ENCODE measurements at places on chromosomes 12 and 14.

GRCh38 chr12:110141389-110141788 is 17.2 kb downstream of the IFT81 start:
- no peak for DNase-seq

GRCh38 chr12:93589081-93589480 is 16.6 kb downstream of the SOCS2 start:
- DNase-seq: no peak

GRCh38 chr12:5294274-5295070 is 137.4 kb upstream of the NTF3 start:
- DNase-seq: no peak

- no peak for DNase-seq
These were observed 19.2 kb upstream of the CORO1C start for GRCh38 chr12:108750526-108750925.

GRCh38 chr12:76863005-76863670 is 15.7 kb downstream of the CSRP2 start:
- DNase-seq: no peak

- DNase-seq: no peak
These were observed 200.9 kb downstream of the RPAP3 start for GRCh38 chr12:47504775-47505446.

DNA sequence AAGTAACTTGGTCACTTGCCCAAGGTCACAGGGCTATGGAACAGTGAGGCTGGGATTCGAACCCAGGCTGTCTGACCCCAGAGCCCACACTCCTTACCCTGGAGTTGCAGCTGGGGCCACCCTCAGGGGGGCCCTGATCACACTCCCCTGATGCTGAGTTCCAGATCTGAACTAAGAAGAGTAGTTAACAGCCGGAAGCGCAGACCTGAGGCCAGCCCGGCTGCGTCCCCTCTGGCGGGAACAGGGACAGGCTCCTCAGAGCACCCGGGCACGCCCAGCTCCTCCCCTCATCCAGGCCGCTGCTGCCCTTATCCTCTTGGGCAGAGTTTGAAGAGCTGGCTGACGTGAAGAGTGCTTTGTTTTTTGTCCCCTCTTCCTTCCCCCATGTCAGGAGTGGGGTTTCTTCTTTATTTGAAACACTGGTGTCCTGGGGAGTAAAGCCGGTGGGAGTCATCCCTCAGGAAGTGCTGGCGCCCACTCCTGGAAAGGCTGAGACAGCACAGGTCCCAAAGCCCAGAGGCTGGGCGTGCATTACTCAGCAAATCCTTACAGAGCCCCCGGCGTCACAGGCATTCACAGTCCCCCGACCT is 8.7 kb downstream of the PHB2 start:
- no peak for DNase-seq

- no peak for DNase-seq
These were observed 368.6 kb upstream of the RGS6 start for GRCh38 chr14:71563492-71564153.

DNA sequence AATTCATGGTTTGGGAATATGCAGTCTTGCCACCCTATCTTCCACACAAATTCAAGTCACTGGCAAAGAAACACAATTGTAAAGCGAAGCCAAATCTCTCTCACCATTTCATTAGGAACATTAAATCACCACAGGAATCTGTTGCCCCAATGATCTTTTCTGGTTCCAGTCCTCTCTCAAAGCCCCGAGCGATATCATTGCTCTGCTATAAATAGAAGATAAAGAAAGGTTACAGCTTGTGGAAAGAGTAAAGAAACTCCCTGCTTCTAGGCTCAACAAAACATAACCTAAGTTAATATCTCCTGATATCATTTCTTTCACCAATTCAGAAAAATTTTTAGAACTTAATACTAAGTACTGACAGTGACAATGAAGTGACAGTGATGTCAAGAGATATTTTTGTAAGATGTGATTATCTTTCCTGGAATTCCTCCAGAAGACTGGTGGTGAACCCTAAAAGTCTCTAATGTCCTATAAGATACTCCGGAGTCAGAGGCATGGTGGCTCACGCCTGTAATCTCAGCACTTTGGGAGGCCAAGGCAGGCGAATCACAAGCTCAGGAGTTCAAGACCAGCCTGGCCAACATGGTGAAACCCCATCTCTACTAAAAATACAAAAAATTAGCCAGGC is 33.8 kb downstream of the CBX5 start:
- DNase-seq: no peak

DNA sequence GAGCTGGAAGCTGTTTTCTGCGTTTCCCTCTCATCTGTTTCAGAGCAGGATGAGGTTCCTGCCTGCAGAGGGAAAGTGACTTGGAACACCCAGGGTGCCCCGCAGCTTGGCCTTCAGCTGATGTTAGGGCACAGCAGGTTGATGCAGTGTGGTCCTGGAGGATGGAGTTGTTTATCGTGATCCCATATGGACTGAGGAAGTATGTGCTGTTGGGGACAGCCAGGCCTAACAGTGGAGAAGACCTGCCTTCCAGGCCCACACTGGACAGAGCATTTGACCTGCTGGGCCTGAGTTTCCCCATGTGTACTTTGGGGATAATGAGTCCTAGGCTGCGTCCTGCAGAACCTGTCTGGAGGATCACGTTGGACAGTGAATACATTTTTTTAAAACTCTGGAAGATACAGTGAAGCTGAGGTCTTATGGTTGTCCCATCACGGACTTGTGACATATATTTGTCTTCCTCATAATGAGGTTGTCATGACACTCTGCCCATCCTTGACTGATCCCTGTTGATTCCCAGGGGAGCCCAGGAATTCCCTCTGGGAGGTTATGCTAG is 12.8 kb downstream of the SERPINA1 start:
- no peak for DNase-seq

DNA sequence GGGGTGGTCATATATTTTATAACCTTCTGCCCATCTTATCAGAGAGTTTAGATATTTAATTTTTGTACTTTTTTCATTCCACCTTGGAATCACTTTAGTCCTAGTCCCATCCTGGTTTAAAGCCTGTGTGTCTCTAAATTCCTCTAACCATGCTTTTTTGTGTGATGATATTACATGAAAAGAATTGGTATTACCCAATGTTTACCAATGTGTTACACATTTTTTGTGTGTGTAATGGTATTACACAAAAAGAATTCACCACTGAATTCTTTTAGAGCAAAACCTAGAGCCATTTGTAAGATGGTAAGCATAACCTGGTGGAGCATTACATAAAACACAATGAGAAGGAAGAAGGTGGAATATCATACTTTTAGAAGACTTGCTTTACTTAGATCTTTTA is 77.5 kb downstream of the FAR2 start:
- DNase-seq: no peak

DNA sequence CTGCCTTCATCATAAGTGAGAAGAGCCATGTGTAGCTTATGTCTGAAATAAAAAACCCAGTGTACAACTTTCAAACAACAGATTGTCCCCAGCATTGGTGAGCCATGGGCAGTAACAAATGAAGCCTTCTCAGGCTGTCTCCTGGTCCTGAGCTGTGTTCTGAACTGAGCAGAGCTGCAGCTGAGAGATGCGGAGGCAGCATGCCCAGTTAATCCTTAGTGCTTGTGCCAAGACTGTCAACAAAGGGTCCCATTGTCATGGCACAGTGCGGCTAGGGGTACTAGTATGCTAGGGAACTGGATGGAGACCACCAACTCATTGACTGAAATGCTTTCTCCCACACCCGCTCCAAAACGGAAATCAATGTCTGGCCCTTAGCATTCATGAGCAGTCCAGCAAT is 154.3 kb downstream of the RMST start:
- DNase-seq: no peak

DNA sequence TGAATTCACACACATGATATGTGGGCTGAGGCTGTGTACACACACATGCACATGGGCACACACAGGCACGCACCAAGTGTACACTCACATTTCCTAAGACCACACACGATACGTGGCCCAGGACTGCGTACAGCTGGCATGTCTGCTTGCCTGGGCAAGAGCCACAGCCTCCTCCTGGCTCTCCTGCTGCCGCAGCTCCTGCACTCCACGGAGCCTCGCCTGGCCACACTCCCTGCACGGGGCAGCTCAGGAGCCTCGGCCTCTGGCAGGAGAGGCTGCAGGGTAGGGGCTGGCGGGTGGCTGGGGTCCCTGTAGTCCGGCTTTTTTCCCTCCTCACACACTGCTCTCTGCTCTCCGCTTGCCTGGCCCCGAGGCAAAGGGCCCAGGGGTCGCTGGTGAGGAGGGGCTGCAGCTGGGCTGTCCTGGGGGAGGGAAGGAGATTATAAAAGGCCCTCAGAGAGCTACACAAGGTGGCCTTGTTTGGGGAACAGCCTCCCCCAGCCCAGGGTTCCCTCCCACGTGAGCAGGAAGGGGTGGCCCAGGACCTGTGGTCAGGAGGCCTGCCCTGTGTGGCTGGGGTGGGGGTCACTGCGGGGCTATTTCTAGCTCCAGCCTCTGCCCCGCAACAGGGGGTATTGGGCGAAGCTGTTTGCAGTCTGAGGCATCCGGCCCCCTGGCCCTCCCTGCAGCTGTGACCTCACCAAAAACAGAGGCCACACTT is 89.0 kb upstream of the SFSWAP start:
- DNase-seq: no peak

- no peak for DNase-seq
These were observed 20.0 kb downstream of the CKAP4 start for GRCh38 chr12:106227641-106228319.

DNA sequence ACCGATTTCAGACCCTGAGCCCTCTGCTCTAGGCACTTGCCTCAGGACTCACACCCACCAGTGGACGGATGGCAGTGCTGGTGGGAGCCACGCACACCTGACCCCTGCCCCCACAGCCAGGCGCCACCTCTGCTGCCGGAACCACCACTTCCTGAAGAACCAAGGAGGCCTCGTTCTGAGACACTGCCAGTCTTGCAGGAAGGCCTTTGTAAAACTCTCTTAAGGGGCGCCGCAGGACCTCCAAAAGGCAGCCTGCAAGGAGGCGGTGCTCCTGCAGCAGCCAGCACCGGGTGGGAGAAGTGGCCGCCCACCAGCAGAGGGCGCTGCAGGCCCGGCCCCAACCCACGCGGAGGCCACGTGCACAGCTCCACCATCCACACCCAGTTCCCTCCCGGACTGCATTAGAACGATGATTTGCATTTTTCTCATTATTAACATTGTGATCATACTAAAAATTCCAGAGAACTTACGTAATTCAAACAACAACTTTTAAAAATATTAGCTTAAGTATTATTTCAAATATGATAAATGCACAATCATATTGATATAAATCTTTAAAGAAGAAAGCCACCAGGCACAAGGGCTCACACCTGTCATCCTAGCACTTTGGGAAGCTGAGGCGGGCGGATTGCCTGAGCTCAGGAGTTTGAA is 12.8 kb downstream of the STX2 start:
- DNase-seq: no peak

DNA sequence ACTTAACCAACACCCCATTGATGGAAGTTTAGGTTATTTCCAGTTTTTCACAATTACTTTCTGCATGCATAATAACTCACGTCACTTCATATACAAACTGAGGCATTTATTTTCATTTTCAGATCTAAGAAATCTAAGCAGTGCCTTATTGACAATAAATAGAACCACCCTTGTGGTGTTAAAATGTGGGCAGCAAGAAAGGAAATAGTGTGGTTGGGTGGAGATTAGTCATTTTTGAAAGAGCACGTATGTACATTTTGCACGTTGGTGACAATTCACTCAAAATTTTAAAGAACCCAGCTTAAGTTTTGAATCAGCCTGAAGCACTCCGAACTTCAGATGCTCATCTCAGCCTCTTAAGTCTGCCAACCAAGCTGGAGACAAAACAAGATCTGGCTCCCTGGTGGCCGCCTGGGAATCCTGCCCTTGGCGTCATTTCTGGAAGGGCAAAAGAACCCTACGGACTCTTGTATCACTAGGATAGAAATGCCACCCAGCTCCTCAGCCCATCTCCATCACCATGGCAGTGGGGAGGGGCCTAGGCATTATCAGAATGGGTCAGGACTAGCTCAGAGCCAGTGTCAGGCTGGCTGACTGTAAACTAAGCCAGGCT is 89.5 kb upstream of the BCL2L14 start:
- no peak for DNase-seq

- no peak for DNase-seq
These were observed 1346.4 kb downstream of the TMEM121 start for GRCh38 chr14:106872611-106873446.

- no peak for DNase-seq
These were observed 300.5 kb downstream of the PRKD1 start for GRCh38 chr14:29627137-29627536.

DNA sequence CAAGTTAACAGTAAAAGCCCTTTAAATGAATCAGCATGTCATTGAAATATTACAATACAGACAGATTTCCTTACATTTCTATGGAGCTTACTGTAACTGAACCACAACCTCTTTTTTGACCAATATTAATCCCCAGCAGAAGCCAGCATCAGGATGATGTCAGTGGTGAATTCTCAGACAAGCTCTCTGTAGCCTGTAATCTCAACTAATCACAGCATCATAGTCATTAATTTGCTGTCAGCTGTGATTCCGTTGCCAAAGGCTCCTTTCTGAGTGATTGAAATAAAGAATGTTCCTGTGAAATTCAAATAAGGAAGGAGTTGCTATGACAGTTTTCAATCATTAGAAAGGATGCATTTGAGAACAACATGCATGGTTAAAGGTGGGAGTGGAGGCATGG is 323.1 kb downstream of the PDZRN4 start:
- DNase-seq: no peak

DNA sequence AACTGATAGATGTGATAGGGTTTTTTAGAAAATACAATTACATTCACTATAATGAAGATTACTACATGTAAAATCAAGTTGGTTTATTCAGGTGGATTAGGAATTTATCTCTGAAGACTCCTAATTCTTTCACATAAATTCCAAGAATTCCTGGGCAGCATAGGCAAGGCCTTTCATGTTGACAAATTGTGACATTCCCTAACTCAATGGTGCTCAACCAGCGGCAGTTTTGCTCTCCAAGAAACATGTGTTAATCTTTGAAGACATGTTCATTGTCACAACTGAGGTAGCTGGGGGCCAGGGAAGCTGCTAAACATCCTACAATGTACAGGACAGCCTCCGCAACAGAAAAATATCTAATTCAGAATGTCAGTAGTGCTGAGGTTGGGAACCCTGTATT is 46.3 kb downstream of the PTPRQ start:
- no peak for DNase-seq

DNA sequence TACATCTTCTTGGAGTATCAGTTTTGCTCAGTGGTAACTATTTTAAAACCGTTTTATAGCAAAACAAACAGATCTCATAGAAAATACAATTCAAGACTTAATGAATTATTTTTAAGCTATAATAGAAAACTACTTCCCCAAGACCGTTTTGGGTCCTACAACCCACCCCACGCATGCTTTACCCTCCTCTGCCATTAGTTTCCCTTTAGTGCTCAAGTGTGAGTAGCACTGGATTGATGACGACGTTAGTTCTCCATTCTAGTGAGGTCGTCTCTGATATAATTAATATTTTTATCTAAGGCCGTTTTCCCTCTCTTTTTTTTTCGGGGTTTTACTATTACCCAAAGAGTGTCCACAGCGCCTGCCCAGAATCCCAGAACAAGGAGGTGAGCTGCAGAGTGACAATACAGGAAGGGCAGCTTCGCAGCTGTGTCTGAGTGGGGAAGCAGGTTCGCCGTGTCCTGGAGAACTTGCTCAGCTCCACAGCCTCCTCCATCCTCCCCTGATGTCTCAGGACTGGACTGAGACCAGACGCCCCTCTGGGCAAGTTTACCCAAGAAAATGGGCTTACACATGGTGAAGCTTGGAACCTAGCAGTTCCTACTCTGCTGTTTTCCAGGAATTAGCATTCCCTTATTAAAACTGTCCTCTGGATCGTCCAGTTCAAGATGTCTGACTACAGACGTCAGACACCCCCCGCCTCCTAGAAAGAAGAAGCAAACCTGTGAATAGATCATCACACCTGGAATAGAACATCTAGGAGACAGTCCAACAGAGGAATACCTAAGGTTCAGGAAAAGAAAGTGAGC is 31.9 kb upstream of the MON2 start:
- DNase-seq: no peak

GRCh38 chr12:99281277-99281676 is 366.3 kb upstream of the GARIN6 start:
- no peak for DNase-seq

All from vagina (tissue), 2 donors.